ENCODE measurements at places on chromosomes 6 and 20. TPM values are rescaled to one million over a fixed set of nuclear protein-coding genes. Genes with fewer than 3 reads are reported as not detected.
A peak's percentile ranks its signal among the peaks of the same experiment; 100 is the strongest.

Gene RNF217
- 18.7 TPM for total RNA-seq

Gene CEP85L
- 12.9 TPM for total RNA-seq

- no peaks in the 10 kb centered on the region for H3K27me3 ChIP-seq
- no peak overlapping the region for H3K27ac ChIP-seq
- H3K36me3 ChIP-seq = no peaks in the 10 kb centered on the region
- no peaks in the 10 kb centered on the region for H3K4me1 ChIP-seq
Measured at GRCh38 chr6:110448846-110449540, 27.4 kb downstream of the SLC22A16 start.

DNA sequence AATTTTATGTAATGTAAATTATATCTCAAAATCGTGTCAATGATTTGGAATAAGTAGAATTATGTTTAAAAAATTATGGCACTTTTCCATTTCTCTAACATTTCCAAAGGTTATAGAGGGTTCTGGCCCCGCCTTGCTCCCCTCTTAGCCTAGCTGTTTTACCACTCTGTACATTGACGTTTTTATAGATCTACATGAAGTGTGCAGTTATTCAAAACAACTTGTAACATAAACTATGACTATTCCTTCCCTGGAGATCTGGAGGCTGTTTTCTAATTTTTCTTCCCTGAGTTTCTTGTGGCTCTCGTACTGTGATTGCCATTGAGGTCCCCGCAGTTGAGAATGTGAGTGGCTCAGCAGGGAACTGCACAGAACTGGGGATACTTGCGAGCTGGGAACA is 48.4 kb downstream of the IYD start:
- H3K4me1 ChIP-seq = no peaks in the 10 kb centered on the region
- no peak overlapping the region for H3K27ac ChIP-seq
- H3K27me3 ChIP-seq = no peaks in the 10 kb centered on the region

- H3K27me3 ChIP-seq = no peaks in the 10 kb centered on the region
- H3K4me1 ChIP-seq = peaks cover 5% of the 10 kb centered on the region
- no peaks in the 10 kb centered on the region for H3K36me3 ChIP-seq
Measured at GRCh38 chr20:17823409-17824144, 123.8 kb downstream of the BANF2 start.

- no peak overlapping the region for H3K4me3 ChIP-seq
- DNase-seq = peak; percentile 82
- no peaks in the 10 kb centered on the region for H3K36me3 ChIP-seq
- H3K27ac ChIP-seq = no peak overlapping the region
- H3K27me3 ChIP-seq = no peaks in the 10 kb centered on the region
Measured at GRCh38 chr6:11241793-11242201, 9.3 kb upstream of the NEDD9 start.

Gene NT5E
- total RNA-seq = 41.0 TPM

Measured in kidney (tissue), 22 donors.